PC-3 (cell line): ENCODE measurements at places on chromosomes 12 and 14. TPM values are rescaled to one million over a fixed set of nuclear protein-coding genes. Genes with fewer than 3 reads are reported as not detected.

DNA sequence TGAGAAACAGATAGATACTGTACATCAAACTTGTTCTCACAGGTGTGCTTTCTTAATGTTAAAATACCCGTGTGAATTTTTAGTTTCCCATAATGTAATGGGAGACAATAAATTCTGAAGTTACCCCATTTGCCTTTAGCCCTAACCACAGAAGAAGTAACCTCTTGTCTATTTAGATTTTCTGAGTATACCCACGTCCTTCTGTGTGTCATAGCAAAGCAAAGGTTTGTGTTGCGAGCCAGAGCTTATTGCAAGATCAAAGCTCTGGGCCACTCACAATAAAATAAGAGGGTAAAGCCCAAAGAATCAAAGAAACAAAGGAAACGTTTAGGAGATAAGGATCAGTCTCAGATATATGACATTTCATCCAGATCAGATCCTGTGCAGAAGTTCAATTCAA lies 73.9 kb downstream of the BMP4 start:
- DNase-seq: no peak

The ATL1 gene
- total RNA-seq: 0.63 and 1.3 TPM in 2 replicates

The KCNC2 gene
- total RNA-seq: not detected in 2 replicates

DNA sequence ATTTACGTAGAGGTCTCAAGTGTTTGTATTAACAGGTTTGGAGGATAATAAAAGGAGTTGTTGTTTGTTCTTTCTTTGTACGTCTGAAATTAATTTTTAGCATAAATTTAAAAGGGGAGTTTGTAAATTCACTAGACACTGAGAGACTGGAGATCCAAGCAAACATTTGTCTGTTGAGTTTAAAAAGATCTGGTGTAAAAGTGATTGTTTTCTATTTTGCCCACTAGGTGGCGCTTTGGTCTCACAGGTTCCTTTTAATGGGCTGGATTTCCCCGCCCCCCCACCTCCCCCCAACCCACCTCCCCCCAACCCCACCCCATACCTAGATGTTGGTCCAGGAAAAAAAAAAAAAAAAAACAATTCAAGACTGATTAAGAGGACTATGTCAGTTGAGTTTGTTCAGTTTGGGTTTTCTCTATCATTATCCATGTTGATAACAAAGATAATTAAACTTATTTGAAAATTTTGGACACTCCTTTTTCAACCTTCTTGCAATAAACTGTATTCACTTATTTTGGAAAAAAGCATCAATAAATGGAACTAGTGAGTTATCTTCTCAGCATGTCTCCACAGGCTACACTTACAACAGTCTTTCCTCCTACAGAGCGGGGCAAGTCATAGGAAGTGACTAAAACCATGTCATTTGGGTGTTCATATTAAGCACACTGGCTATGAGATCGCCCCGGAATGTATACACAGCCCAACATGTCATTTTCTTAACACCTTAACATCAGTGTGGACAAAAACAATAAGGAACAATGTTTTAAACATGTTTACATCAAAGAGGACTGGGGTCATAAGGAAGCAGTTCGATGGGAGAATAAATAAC lies 841.1 kb downstream of the NRXN3 start:
- peak; percentile 85 for DNase-seq

- DNase-seq: no peak
Observed at GRCh38 chr14:65098586-65098985, 3.7 kb downstream of the MAX start.

DNA sequence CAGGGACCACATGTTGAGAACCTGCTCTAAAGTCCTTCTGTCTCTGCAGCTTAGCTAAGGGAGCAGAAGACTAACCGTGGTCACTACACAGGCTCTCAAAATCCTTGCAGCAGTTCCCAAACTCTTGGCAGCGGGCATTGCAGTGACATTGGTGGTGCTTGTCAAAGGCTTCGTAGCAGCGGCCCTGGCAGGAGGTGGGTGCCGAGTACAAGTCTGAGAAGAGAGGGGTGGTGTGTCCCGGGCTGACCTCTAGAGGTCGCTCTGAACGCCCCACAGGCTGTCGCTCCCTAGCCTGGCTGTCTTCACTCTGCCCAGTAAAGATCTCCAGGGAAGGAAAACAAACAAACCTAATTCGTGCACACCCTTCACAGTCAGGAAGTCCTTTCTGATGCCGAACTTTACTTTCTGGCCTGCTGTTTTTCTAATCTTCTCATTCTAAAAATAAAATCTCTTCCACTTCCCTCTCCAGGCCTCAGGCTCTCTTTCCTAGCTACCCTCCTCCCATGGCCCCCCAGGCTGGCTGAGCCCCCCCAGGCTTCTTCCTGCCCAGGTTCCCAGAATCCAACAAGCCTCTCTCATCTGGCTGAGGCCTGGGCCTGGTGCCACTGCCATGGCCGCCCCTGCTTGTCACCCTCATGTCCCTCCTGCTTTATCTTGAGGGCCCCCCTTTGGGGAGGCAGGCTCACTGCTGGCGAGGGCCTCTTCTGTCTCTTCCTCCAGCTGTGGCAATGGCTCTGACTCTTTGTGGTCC lies 7.7 kb downstream of the ENDOU start:
- peak; percentile 67 for DNase-seq

The ENDOU gene
- not detected in 2 replicates for total RNA-seq

DNA sequence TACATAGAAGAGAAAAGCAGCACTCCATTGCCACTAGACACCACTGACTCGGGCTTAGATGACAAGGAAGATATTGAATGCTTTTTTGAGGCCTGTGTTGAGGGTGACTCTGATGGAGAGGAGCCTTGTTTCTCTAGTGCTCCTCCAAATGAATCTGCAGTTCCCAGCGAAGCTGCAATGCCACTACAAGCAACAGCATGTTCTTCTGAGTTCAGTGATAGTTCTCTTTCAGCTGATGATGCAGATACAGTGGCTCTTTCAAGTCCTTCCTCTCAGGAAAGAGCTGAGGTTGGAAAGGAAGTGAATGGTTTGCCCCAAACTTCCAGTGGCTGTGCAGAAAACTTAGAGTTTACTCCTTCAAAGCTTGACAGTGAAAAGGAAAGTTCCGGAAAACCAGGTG lies 114.5 kb upstream of the NPAS3 start:
- no peak for DNase-seq

- no peak for DNase-seq
Observed at GRCh38 chr12:98727196-98727595, 82.1 kb downstream of the APAF1 start.

The POU6F1 gene
- total RNA-seq: 0.17 and 6.9 TPM in 2 replicates

GRCh38 chr14:99573436-99574098 lies 30.4 kb downstream of the CCDC85C start:
- no peak for DNase-seq
